ENCODE measurements at places on chromosomes 6 and 20.
A peak's percentile ranks its signal among the peaks of the same experiment; 100 is the strongest.

DNA sequence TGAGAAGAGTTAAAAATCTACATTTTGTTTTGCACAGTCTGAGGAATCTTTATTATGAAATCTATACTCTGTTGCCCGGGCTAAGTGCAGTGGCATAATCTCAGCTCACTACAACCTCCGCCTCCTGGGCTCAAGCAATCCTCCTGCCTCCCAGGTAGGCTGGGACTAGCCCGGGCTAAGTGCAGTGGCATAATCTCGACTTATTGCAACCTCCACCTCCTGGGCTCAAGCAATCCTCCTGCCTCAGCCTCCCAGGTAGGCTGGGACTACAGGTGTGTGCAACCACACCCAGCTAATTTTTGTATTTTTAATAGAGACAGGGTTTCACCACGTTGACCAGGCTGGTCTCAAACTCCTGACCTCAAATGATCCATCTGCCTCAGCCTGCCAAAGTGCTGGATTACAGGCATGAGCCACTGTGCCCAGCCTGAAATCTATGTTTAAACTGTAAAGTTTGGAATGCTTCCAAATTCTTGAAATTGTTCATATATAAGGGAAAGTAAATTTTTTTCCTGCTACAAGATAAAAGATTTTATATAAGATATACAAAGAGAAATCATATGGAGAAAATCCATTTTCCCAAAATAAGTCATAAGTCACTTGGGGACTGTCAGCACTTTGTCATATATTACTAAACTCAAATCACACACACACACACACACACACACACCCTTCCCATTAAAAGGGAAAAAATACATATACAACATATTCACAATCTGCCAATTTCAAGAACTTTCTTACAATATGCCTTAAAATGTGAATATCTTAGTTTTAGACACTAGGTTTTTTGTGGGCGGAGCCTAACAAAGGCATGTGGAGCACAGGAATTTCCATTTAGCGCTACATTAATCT lies 19.4 kb downstream of the PTPRK start:
- no peak for DNase-seq

DNA sequence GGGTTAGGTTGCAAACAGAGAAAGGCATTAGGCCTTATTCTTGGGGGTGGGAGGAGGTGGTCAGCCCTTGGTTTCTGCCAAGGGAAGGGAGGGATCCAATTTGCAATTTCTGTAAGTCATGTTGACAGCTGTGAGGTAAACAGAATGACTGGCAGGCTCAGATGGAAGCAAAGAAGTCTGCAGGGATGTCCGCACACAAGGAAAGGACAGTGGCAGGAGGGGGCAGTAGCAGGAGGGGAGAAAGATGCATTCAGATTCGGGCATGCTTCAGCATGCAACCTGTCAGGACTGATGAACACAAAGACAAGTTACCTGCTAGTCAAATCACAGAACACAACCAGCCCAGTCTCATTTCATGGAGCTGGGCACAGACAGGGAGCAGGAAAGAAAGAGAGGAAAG lies 217.9 kb upstream of the FOXA2 start:
- no peak for DNase-seq

DNA sequence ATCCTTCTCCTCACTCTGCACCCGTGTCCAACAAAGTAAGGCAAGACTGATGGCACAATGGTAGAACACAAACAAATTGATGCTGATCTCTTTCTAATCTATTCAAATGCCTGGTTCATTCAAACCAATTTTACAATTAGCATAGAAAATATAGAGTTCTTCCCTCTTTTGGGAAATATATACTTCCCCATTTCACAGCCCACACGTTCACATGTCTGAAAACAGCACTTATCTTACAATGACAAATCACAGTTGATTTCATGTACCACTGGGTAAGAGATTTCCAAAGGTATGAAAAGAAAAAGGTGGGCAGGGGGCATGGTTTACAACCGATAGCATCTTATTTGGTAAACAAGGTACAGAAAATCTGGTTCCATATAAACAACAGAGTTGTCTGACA lies 137.6 kb downstream of the RNGTT start:
- no peak for DNase-seq

- peak; percentile 89 for DNase-seq
Observed at GRCh38 chr6:83192871-83193746, at the start of the genes PGM3 and RWDD2A. PGM3 (minus strand) TSS chr6:83193265; CDS start chr6:83191012, 2,253 bp downstream. RWDD2A (plus strand) TSS chr6:83193357; CDS start chr6:83194452, 1,095 bp downstream.

GRCh38 chr6:142944124-142945048 lies 590 bp downstream of the HIVEP2 start:
- DNase-seq = peak; percentile 90

GRCh38 chr6:51983564-51983963 lies 103.8 kb downstream of the PKHD1 start:
- no peak for DNase-seq

GRCh38 chr20:11797156-11797555 lies 120.5 kb upstream of the BTBD3 start:
- no peak for DNase-seq

GRCh38 chr6:125142618-125143017 lies 11.0 kb upstream of the TPD52L1 start:
- no peak for DNase-seq

DNA sequence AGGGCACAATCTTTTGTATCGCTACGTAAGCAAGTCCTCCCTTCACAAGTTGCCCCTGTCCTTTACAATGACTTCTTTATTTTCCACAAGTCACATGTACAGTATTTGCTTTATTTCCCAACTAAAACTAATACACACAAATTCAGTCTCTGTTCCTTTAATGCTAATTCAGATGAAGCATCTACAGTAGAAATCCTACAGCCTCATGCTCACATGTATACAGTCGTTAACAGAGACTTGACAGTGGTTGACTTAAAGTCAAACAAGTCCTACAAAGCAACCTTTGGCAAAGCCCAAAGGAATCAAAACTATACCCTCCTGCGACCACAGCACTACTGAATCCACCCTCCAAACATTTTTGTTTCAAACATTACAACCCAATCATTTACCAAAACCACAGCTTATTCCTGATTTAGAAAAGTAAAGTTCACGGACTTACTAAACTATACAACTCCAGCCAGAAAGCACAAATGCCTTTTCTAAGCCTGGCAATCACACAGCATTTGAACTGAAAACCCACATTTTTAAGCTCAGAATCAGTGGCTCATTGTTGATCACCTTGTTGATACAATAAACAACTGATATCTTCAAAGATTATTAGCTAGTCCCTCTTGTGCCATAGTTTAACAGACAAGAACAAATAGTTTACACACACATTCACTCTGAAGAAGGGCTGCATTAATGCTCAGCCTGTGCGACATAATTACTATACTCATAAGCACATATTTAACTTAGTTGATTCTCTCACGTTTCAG lies 70.9 kb upstream of the NHSL1 start:
- DNase-seq = no peak

- no peak for DNase-seq
Observed at GRCh38 chr20:64056889-64057627, 5.9 kb upstream of the TCEA2 start.

GRCh38 chr6:35651244-35651643 lies 37.5 kb downstream of the FKBP5 start:
- no peak for DNase-seq

All from T-helper 9 cell (primary cell).